ENCODE measurements at places on chromosomes 2 and 18.

DNA sequence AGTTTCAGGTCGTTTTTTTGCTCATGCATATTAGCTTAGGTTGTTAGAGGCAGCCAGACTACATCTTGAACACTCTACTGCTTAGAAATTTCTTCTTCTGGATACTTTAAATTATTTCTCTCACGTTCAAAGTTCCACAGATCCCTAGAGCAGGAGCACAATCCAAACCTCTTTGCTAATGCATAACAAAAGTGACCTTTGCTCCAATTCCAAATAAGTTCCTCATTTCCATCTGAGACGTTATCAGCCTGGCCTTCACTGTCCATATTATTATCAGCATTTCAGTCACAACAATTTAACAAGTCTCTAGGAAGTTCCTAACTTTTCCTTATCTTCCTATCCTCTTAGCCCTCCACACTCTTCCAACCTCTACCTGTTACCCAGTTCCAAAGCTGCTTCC, 50.4 kb upstream of the ERMN start:
- no peak for DNase-seq

- no peak for DNase-seq
Measured at GRCh38 chr18:43735570-43735969, 458.3 kb upstream of the SYT4 start.

- no peak for DNase-seq
Measured at GRCh38 chr2:37829202-37829601, 95.9 kb upstream of the RMDN2 start.

GRCh38 chr2:81196933-81197628, 892.5 kb upstream of the LRRTM1 start:
- no peak for DNase-seq

- DNase-seq = no peak
Measured at GRCh38 chr18:54805571-54806334, 22.5 kb upstream of the RAB27B start.

DNA sequence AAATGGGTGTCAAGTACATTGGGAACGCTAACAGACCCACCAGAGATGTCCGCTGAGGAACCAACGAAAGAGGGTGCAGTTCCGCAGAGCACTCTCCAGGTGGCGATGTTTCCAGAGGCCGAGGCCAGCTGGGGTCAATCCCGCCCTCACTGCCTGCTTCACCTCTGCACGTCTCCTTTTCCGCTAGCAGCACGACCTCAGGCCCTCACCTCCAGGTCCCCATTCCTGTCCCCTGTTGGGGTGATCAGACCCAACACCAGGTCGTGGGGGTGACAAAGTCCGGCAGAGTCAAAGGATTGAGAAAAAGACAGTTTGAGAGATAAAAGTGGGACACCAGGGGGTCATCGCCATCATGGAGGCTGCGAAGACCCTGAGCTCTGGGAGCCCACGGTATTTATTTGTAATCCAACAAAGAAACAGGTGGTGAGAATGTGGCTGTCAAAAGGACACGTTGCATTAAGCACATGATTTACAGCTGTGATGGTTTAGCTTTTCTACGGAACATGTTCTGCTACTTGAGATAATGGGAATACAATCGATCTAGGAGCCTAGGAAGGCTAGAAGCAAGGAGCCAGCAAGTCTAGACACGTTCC, 27.3 kb downstream of the ZAP70 start:
- peak; percentile 16 for DNase-seq

Measured in Caki2 (cell line).